ENCODE measurements at places on chromosomes 5 and 9.
A peak's percentile ranks its signal among the peaks of the same experiment; 100 is the strongest.

DNA sequence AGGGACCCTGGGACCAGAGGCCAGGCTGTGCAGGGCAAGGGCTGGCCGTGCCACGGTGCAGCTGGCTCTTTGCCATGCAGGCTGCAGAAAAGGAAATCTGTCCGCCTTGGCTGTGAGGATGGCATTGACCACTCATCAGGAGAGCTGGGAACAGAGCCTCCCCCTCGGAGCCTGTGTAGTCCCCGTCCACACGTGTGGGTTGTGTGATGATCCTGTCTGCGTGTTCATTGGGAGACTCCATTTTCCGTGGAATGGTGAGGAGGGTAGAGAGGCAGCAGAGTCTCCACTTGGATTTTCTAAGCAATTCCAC, 47.7 kb downstream of the EHMT1 start:
- DNase-seq: no peak

DNA sequence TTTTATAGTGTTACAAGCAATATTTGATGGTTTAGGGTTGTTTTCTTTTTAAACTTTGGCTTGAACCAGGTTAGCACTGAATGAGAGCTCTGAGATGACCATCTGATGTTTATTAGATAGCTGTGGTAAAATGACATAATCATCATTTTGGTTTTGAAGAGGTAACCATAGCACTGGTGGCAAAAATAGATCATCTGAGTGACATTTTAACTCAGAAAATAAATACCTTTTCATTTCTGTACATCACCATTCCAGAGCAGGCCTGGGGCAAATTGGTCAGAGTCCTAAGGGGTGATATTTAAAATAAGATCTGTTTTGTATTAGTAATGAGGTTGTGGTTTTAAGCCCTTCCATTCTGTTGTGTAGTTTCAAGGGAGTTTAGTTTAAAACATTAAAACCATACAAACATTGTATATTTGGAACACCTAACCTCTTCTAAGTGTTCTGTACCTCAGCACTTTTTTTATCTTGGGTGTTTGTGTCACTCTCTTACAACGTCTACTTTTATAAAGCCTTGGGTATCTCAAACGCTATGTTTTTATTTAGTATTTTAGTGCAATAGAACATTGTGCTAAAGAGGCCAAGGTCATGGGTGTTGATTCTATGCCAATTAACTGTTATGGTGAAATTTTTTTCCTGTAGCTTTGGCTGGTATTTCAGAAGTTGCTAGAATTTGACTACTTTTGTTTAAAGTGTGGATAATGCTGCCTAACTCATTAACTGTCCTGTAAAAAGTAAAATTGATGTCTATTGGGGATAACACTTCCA, 166.1 kb downstream of the CD180 start:
- no peak for DNase-seq

DNA sequence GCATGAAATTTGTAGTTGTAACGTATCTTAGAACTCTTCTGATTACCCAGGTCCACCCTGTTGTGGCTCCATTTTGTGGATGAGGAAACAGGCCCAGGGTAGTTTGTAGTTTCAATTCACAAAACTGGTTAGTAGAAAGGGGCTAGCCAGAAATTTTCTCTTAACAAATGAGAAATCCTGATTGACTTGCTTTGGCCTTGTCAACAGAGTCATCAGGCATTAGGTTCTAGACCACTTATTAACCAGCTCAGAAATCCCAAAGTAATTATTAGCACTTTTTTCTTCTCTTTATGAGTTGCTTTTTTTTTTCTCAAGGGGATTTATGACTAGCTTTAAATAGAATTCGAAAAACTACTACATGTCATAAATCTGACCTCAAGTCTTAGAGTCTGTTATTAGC, 160.2 kb downstream of the SH3GL2 start:
- no peak for DNase-seq

DNA sequence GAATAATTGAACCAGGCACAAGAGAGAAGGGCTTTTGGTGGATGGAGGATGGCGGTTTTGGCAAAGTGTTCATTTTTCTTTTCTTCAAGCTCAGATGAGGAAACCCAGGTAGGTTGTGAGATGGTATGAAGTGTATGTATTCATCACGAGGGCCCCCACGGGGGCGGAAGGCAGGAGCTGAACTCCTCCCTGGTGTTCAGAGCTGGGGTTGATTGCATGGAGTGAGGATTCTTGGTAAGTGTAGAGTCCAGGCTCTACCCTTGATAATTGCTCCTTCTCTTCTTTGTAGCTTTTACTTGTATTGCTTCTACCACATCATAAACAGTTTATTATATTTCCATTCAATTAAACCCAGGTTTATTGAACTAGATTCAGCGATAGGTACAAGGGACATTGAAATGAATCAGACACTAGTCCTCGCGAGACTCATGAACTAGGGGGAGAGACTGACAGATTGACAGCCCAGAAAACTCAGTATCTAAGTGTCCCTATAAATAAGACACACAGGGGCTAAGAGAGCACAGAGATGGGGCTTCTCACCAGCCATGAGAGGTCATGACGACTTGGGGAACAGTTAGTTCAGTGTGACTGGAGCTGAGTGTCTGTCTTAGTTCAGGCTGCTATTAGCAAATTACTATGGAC, 116.7 kb upstream of the KLF4 start:
- no peak for DNase-seq

GRCh38 chr9:136837146-136837855, 5.0 kb upstream of the AJM1 start:
- no peak for DNase-seq

DNA sequence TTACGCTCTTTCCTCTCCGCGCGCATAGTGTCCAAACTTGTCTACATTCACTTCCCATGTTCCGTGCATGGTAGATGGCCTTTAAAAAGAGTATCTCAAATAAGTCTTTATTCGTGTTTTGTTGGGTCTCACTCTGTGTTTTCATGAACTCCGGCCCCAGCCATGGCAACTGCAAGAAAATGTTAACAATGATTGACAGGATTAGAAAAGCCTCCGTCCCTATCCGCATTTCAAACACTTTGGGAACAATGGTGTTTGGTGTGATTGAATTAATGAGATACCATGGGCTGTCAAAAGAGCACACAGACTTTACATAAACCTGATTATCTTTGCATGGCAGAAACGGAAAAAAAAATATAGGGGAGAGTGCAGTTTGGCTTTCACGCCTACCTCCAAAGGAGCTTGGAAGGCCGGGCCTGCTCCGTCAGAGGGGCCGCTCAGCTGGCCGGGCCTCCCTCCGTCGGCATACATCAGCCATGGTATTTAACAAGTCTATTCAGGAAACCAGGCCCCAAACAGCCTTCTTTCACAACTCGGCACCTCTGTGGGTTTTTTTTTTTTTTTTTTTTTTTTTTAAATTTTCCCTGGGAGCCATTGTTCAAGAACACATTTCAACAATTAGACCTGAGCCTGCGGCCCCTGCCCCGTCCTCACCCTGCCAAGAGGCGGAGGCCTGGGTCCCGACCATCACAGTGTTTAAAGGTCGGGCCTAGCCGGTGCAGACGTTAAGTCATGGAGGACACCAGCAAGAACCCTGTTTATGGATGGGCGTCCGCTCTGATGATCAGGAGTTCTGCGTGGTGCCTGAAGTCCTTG, 323.8 kb upstream of the IRX4 start:
- peak; percentile 36 for DNase-seq

DNA sequence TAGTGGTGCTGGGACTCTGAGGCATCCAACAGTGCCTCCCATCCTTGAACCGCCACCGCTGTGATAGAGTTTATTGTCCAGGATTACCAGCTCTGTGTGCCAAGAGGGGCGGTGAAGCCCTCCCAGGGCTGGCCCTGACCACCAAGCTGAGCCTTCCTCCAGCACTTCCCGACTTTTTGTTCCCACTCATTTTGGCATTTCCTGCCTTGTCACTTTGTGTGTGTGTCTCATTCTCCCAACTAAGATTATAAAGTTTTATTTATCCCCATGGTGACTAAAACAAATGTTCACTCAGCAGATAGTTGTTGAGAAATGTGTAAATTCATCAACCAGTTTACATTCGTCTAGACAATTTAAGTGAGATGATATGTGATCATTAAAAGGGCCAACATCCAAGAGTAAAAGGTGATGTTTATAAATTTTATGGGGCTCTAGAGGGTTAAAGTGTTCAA, 2.5 kb downstream of the F2R start:
- DNase-seq: no peak

DNA sequence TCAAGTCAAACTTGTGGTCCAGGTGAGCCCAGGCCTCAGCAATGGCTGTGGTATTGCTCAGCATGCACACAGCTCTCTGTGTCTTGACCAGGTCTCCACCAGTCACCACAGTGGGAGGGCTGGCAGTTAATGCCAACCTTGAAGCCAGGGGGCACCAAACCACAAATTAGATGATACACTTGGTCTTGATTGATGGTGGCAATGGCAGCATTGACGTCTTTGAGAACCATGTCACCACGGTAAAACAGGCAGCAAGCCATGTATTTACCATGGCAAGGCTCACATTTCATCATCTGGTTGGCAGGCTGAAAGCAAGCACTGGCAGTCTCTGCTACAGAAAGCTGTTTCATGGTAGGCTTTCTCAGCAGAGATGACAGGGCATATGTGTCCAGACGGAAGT, 40.0 kb downstream of the NIM1K start:
- DNase-seq: peak; percentile 57

DNA sequence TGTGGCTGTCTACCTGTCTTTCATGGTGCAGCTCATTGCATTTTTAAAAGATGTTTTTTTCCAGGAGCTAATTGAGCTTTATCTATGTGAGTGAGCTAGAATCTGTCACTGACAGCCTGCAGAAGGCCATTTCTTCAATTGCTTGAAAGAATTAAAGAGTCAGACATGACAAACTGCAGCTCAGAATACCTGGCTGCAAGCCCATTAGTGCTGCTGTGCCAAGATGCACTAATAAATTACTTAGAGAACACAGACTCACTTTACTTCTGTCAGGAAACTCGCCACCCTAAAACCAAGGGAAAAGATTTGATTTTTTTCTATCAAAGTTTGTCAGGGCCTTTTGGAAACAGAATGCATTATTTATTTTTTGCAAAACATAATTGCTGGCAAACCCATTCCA, 368.3 kb downstream of the CAAP1 start:
- DNase-seq: no peak

GRCh38 chr9:38289236-38289865, 103.2 kb upstream of the ALDH1B1 start:
- DNase-seq: no peak

DNA sequence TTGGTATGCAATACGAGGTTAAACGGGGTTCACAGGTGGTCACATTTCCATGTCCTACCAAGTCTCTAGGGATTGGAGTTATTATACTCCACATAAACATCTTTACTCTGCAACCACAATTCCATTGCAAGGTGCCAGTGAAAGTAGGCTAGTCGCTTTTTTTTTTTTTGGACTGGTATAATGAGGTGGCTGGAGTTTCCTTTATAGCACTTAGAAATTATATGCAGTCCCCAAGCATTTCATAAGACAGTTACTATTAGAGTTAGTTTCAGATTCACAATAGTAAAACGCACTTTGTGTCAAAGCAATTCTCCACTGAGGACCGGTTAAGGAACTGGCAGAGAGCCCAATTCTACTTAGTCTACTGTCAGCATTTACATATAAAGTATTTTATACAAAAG, 1.4 kb downstream of the MEF2C start:
- no peak for DNase-seq

- no peak for DNase-seq
Measured at GRCh38 chr9:132801659-132802058, 76.4 kb downstream of the AK8 start.

- no peak for DNase-seq
Measured at GRCh38 chr9:26974927-26975326, 18.7 kb downstream of the IFT74 start.

DNA sequence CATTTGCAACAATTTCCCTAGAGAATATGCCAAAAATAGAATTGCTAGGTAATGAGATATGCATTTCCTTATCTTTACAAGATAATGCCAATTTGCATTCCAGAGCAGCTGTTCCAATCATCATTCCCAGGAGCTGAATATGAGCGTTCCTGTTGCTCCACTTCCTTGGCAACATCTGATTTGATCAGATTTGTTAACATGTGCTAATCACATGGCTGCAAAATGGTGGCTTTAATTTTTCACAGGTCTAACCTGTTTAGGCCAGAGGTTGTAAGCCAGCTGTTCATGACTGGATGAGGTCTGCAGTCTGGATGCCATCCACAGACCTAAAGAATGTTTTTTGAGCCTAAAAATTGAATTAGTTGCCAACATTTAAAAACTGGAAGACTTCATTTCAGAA, 220.7 kb upstream of the IL12B start:
- DNase-seq: no peak

DNA sequence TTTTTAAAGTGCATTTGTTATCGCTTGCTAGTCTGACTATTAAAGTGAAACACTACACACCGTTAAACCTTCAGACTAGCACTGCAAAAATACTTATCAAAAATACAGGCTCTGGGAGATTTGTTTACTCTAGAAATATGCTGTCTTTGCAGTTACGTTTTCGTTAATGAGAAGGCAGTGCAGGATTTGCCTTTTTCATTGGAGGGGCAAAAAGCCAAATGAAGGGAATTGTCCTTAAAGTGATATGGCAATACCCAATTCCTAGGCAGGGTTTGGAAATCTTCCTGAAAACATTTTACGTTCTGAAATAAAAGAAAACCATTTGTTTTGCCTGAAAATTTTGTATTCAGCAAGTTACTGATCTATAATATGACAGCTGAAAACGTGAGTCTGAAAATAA, 1800.2 kb downstream of the MAT2B start:
- no peak for DNase-seq

DNA sequence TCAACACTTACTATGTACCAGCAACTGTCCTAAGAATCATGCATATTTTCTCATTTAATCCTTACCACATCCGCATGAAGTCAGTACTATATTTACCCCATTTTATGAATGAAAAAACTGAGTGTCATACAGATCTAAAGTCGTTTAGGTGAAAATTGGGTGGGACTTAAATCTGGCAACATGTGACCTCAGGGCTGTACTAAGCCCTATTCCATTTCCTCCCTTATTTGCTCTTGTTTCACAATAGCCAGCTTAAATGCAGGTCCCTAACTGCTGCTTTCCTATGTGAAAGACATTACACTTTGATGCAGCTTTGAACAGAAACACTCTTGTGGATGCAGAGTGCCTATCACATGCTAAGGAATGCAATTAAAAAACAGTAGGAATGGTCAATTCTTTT, 2.5 kb upstream of the RAB14 start:
- DNase-seq: no peak

DNA sequence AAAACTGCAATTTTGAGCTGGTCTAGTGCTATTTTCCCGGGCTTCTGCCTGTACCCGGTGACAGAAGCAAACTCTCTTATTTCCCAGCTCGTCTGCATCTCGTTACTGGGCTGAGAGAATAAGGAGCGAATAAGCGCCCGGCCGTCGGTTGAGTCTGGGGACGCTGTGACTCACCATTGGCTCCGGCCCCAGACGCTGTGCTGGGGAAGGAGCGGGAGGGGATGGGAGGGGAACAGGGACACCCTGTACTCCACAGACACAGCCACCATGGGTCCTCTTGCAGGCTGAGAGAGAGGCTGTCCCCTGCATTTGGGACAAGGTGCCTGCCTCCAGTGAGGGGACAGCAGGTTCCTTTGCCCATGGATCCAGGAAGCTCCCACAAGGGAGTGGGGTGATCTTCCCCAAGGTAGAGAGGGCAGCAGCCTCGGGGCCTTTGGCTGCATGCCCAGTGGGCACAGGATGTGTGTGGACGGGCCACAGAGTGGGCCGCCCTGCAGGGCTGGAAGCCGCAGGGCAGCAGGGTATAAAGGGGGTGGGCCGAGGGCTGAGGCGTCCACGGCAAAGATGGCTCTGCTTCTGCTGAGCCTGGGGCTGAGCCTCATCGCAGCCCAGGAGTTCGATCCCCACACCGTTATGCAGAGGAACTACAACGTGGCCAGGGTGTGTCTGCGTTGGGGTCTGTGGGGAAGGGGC, at the start of gene LCN9:
LCN9 (plus strand) TSS at position 552 of the 693 bp plus-strand sequence; CDS start at position 565, 13 bp downstream.
- peak; percentile 54 for DNase-seq

GRCh38 chr9:122580360-122580759, 2.8 kb downstream of the OR1L8 start:
- no peak for DNase-seq

- DNase-seq: no peak
Measured at GRCh38 chr5:172956936-172957335, 2.3 kb upstream of the RPL26L1 start.
